ENCODE measurements at places on chromosomes 4 and X.

GRCh38 chr4:140049024-140049848, 104.7 kb downstream of the MAML3 start:
- peak; percentile 52 for DNase-seq

- DNase-seq: peak; percentile 7
These were observed 54.1 kb downstream of the SRPX start for GRCh38 chrX:38166478-38167083.

DNA sequence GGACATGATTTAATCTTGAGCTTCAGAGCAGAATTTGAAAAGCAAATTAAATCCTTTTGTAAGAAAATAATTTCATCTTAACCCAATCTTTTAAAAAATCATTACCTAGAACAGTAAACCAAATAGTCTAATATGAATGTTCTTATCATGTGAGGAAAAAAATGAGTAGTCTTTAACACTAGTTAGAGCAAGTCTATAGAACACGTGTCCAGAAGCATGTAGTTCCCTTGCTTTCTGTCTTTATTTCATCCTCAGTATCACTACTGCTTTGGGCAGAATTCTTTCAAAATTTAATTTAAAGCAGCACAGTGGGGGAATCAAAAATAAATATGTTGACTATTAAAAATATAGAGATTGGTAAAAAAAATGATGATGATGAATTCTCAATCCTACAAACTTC, 2.1 kb downstream of the RBM47 start:
- no peak for DNase-seq

DNA sequence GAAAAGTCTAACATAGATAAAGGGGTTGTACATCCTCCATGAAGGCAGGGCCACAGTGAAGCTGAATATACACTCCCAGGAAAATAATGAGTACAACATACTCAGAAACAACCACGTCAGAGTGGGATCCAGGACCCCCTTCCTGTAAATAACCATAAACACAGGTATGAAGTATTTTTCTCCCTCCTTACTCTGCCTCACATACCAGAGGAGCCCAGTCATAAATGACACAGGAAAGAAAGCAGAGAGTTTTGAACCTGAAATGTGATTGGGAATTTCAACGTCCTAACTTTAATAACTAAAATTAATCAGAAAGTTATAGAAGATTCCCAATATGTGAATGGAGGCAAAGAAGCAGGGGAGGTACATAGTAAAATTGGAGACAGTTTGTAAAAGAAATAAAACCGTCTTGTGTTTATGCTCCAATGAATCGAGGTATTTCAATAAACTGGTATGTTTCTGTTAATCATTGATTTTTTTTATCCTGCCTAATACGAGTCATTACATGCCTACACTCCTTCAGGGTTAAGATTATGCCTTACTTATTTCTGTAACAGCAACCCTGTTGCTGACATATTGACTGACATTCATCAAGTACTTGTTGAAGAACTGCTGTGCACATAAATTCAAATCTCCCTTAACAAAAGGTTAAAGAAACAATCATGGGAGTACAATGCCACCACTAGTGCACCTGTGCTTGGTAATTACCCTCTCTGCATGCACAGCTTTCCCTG, 431.3 kb downstream of the KCNIP4 start:
- DNase-seq: no peak

DNA sequence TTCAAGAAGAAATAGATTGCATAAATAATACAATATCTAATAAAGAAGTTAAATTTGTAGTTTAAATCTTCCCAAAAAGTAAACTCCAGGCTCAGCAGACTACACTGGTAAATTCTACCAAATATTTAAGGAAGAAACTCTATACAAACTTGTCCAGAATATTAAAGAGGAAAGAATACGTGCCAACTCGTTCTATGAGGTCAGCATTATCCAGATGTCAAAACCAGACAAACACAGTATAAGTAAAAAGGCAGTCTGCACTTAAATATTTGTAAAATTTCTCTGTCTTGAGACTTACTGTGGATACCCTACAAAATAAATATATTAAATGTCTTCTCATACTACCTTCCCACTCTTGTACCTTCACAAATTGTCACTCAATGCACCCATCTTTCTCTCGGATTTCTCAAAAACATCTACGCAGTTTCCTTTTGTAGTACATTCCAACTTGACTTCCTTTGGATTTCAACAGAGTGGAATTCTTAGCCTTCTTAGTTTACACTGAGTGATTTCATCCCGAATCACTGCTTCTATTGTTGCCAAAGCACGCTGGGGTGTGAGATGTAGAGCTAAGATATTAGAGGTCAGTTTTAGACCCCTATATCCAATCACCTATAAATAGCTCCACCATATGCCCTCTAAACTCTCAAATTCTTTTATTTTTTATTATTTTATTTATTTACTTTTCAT, 71.6 kb upstream of the MAB21L2 start:
- DNase-seq: no peak

- no peak for DNase-seq
These were observed 394.6 kb upstream of the FGF13 start for GRCh38 chrX:139106069-139106468.

DNA sequence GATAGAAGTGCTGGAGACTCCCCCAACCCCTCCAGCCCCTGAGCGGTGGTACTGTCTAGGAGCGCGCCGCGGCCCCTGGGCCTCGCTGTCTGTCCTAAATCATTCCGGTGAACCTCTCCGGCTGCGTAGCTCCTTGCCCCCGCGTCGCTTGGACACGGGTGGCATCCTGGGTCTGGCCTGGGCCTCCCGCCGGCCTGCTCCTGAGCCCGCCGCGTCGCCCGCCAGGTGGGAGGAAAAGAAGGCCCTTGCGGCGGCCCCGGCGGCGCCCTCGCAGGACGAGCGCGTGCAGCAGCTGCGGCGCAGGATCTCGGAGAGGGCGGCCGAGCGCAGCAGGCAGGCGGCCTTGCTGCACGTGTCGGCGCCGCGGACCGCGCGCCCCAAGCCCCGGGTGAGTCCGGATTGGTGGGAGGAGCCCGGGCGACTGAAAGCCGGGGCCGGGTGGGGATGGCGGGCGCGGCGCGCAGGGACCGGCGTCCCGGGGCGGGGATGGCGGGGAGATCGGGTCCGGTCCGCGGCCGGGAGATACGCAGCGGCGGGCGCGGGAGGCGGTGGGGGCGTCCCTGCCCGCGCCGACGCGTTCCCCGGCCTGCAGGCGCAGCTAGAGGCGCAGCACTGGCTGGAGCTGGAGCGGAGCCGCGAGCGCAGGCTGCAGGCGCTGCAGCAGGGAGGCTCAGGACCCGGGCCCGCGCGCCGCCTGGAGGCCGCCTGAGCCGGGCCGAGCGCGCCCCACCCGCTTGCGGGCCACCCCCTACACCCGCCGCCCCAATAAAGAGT, 6.5 kb upstream of the RNF4 start:
- peak; percentile 68 for DNase-seq

DNA sequence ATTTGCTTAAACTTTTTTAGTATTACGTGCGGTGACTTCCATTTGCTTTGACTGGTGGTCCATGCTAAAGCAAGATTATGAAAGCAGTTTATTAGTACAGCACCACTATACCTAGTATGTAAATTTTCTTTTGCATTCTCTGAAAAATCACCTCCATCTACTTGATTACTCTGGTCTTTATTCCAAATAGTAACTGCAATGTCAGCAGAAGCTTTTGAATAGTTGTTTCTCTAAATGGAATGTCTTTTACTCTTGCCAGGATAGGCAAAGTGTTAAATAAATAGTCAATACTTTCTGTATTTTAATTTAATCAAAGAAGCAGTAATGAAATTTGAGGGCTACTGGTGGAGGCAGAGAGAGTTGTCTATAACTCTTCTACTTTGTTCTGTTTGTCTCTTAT, 167.2 kb upstream of the SLC4A4 start:
- no peak for DNase-seq

Data from activated CD4-positive, alpha-beta T cell treated with anti-CD3 and anti-CD28 coated beads for 48 hours (primary cell).